ENCODE measurements at places on chromosomes 7 and 10.

GRCh38 chr10:46558392-46559185 lies 2.1 kb upstream of the GPRIN2 start:
- DNase-seq = no peak

DNA sequence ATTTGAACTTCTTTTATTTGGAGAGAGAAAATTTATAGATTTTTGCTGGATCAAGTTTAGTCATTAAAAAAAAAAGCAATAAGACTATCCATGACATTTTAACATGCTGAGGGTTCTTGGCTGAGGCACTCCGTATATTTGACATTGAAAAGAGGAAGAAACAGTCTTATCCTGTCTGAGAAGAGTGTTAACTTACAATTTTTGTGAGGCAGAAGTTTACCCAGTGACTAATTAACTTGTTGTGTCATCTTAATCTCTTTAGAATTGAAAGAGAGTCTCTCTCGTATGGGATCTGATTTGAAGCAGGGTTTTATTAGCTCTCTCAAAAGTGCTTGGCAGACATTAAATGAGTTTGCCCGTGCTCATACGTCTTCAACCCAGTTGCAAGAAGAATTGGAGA lies 39.3 kb downstream of the SEC23IP start:
- DNase-seq = no peak

DNA sequence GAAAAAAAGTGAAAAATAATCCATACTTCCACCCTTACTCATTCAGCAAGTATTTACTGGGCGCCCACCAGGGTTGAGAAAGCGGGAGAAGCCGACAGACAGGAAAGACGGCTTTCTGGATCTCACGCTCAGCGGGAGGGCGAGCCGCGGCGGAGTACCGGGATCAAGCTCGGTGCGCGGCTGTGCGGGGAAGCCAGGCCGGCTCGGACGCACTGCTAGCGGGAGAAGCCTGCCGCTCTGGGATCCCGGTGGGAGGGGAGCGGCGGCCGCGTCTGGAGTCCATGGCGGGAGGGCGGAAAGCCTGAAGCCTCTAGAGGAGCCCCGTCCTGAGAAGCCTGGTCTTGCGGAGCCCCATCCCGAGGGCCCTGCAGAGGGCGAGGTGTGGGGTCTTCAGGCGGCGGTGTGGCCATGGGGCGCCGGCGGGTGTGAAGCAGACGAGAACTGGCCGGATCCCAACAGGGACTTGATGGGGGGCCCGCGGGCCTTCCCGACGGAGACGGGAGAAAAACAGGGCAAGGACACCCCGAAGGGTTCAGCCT lies 82.9 kb downstream of the VIPR2 start:
- DNase-seq = no peak

DNA sequence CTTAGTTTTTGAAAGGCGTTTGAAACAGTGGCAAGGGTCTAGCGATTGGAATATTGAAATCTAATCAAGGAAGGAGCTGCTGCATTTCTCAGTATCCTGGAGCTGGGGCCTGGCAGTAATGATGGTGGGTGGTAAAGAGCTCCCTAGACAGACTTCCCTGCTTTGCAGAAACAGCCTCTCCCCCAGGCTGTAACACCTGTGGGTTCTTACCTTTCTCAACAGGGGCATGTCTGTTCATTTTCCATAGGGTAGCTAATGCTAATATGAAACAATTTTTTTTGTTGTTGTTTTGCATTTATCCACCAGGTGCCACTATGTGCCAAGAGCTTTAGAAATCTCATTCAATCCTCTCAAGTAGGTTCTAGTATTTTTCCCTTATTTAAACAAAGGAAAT lies 345.5 kb downstream of the REEP3 start:
- DNase-seq = no peak

- no peak for DNase-seq
These were observed 253.6 kb downstream of the WDR37 start for GRCh38 chr10:1309617-1310270.

- DNase-seq = no peak
These were observed 4.9 kb downstream of the SMARCD3 start for GRCh38 chr7:151243408-151244195.

GRCh38 chr7:70776627-70777101 lies 355.3 kb upstream of the GALNT17 start:
- DNase-seq = no peak

DNA sequence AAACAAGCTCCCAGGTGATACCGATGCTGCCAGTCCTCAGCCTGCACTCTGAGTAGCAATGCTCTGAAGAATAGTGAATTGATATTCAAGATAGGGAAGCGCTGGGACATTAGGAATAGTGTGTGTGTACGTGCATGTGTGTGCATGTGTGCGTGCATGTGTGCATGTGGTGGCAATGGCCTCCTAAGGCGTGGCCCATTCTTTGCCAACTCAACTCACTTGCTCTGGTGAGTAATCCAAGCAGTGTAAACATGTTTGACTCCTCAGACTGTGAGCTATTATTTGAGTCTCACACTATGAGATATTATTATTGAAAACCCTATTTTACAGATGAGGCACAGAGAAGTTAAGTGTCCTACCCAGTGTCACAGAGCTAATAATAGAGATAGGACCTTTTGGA lies 186.6 kb downstream of the RAB11FIP2 start:
- no peak for DNase-seq

GRCh38 chr10:59085711-59086502 lies 90.5 kb upstream of the PHYHIPL start:
- DNase-seq = no peak

GRCh38 chr10:95664543-95664942 lies 8.0 kb upstream of the ALDH18A1 start:
- no peak for DNase-seq

- DNase-seq = no peak
These were observed 33.8 kb upstream of the ZFAND2A start for GRCh38 chr7:1193593-1194424.

DNA sequence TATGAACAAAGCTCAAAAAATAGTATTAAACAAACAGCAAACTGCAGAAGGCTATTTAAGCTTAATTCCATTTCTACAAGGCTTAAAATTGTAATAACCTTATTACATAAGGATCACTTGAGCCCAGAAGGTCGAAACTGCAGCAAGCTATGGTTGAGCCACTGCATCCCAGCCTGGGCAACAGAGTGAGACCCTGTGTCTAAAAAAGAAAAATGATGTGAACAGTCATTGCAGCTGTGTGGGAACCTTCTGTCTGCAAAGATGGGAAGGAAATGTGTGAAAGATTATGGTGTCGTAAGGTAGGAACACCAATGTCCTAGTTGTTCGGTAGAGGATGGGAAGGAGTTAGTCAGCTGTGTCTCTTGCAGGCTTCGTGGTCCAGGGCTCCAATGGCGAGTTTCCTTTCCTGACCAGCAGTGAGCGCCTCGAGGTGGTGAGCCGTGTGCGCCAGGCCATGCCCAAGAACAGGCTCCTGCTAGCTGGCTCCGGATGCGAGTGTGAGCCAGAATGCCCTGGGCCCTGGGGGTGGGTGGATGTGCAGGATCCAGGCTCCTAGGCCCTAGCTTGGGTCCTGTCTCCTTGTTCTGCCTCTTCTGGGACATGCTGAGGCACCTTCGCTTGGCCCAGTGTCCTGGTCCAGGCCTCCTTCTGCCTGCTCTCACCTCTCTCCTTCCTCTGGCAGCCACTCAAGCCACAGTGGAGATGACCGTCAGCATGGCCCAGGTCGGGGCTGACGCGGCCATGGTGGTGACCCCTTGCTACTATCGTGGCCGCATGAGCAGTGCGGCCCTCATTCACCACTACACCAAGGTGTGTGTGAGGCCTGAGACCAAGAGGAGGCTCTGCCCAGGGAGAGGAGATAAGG lies 9.1 kb downstream of the C10orf62 start:
- no peak for DNase-seq

DNA sequence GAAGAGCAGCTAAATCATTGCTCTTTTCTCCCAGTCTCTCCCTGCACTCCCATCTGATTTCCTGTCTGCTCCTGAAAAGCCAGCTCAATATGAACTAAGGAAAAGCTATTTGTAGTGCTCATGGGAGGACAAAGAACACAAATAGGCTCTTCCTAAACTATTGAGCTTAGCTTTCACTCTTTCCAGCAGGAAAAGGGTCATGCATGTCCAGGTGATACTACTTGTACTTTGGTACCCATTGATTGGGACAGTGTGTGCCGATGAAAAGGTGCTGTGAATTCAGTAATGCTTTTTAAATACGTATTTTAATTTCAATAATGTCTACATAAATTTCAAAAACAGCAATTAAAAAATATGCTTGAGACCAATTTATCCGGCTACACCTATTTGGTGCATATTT lies 37.5 kb upstream of the ATXN7L1 start:
- DNase-seq = no peak

GRCh38 chr10:14904316-14904732 lies 25.7 kb downstream of the SUV39H2 start:
- no peak for DNase-seq

GRCh38 chr10:119728172-119728800 lies 2.4 kb downstream of the INPP5F start:
- no peak for DNase-seq

- DNase-seq = no peak
These were observed 10.2 kb upstream of the IL2RA start for GRCh38 chr10:6072215-6072934.

DNA sequence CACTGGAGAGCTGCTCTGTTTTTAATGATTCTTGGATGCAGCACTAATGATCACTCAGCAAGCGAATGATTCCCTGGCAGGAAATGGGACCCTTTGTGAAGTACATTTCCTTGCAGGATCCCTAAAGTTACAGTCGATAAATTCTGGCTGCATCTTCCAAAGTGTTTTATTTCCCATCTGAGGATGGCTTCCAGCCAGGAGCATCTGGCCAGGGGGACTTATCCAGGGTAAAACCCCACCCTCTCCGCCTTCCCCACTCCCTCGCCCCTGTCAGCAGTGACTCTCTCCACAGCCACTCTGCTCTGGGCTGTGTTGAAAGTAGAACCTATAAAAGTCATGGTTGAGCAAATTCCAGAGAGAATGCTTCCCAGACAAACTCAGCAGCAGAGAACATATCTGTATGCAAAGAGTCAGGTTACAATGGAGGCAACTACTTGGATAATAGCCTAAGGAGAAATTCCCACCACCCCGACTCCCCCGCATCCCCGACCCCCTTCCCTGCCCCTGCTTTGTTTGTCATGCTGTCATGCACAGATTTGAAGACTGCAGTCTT lies 111.0 kb upstream of the ANLN start:
- DNase-seq = no peak

- DNase-seq = no peak
These were observed 18.4 kb upstream of the CCDC71L start for GRCh38 chr7:106679153-106679931.

DNA sequence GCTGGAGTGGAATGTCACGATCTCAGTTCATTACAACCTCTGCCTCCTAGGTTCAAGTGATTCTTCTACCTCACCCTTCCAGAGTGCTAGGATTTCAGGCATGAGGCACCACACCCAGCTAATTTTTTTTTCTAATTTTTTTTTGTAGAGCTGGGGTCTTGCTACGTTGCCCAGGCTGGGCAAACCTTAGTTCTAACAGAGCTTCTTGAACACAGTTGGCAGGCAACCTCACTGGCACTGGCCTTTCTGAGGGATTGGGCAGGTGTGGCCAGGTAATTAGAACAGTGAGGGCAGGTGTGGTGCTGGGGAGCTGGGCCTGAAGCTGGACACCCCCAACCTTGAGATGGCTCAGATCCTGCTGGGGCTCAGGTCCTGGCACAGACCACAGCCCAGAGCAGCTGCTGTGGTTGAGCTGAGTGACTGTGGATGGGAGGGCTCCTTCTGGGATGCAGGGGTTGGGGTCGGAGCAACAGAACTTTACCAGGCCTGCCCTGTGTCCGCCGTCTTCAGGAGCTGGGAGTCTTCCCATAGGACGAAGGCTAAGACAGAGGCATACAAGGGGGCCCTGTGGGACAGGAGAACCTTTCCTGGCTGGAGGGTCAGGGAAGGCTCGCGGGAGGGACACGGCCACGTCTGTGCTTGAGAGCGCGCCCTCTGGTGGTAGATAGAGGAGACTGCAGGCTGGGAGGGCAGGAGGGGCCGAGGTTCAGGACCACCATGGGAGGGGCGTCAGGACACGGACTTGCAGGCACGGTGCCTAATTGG lies 48.2 kb downstream of the COL26A1 start:
- no peak for DNase-seq

DNA sequence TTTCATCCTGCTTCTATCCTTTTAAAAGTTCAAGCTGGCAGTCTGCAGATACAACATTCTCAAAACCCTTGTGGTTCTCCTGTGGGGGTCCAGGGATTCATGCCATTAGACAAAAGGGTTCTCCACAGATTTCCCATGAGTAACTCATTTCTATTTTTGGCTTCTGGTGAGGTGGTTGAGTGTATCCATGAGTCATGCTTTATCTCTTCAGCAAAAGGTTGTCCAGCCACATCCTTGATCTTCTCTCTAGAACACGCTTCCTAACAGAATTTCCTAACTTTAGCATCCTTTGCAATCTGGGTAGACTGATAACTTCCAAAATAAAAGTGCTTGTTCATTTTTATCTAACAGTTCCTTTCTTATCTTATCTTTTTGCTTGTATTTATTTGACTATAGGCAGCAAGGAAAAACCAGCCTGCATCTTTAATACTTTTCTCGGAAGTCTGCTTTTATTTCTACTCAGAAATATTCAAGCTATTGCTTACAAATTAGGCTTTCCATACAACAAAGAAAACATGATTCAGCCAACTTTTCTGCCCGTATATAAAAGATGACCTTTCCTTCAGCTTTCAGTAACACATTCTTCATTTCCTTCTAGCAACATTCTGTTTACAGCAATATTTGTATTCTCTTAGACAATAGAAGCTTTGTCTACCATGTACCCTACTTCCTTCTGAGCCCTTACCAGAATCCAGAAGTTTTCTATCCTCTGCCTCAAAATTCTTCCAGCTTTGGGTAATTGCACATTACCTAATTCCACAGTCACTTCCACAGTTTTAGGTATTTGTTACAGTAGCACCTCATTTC lies 79.3 kb upstream of the IL6 start:
- DNase-seq = peak; percentile 61

DNA sequence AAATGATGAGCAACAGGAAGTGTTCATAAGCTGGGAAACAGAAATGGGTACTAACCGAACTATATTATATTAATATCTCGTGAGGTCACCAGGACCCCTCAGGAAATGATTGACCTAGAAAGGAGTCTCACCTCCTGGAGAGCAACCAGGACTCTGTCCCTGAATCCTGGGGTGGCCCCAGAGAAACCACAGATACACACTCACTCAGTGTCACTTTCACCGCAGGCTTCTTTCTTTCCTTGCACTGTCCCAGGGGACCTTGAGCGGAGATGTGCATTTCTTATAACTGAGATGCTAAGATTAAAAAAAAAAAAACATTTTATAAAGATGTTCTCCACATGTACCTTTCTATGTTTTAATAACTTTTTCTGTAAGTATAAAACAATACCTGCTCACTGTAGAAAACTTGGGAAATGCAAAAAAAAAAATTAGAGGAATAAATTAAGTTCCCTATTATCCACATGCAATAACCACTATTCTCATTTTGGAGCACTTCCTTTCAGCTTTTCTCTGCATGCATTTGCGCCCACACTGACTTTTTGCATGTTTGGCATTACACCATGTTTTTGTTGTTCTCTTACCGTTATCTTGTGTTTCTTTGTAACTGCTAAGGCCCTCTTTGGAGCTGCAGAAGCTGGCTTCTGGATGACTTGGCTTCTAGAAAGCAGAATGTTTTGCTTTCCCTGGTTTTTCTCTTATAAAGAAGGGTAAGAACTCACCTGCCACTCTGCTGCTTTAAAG lies 15.0 kb downstream of the NOD1 start:
- DNase-seq = no peak

All from CMK (cell line).